ENCODE measurements at places on chromosomes 1 and 21.

DNA sequence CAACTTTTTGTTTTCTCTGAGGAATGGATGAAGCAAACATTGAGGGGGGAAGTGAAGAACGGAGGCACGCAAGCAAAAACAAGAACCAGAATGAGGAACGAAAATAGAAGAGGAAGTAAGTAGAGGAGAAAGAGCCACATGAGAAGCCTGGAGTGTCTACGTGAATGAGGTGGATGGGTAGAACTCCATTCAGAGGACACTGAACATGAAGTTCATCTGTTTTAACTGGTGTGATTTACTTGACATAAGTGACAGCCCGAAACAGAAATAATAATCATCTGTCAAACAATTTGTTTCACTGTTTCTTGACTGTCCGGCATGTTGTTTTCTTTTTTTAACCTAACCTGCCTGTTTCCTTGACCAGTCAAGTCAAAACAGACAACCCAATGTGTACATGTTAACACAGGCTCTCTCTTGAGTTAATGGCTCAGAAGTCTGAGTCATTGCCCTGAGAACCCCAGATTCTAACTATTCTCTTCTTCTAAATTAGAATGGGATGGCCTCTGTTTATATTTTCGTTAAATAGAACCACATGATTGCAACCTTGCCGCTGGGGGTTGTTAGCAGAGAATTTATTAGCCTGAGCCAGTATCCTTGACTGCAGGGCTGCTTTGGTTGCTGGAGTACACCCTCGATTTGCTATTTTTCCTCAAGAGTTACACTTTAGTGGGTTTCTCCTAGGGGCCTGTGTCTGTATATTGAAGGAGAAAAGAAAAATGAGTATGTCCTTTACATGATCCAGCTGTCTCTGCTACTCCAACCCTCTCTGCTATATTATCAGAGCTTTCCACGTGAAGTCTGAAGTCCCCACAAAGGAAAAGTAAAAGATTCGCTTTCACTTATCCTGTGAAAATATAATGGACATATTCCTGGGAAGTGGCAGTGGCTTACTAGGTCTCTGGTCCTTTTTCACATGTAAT, 151.7 kb downstream of the ZC3H11B start:
- DNase-seq, result no peak

- DNase-seq, result no peak
Measured at GRCh38 chr1:226586650-226587422, 38.3 kb downstream of the STUM start.

DNA sequence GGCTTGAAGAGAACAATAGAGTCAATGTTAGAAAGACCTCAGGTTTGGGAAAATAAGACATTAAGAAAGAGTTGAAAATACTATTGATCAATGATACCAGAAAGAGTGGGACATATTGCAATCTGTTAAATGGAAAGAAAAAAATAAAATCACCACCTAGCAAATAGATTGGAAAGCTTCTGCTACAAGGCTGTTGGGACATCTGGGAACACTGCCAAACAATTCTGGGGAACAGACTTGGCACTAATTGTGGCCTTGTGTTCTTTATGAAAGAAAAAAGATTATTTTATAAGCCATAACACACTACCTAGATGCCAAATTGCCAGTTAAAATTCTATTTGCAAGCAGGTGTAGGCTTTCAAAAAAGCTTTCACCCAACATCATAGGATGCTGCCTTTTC, 137.8 kb downstream of the TSEN15 start:
- DNase-seq, result no peak

DNA sequence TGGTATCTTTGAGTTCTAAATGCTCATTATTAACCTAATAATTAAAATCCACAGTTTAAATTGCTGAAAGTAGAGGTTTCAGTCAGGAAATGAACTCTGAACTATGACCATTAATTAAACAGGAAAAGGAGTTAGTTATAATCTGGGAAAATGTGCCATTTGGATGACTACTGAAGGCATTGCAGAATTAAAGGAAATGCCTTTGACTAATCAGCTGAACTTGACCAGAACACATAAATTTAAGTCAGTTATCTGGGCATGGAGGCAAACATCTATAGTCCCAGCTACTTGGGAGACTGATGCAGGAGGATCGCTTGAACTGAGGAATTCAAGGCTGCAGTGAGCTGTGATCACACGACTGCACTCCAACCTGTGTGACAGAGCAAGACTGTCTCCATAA, 31.9 kb downstream of the SLC44A5 start:
- no peak for DNase-seq

GRCh38 chr1:65407877-65408276, 12.6 kb upstream of the LEPR start:
- no peak for DNase-seq

DNA sequence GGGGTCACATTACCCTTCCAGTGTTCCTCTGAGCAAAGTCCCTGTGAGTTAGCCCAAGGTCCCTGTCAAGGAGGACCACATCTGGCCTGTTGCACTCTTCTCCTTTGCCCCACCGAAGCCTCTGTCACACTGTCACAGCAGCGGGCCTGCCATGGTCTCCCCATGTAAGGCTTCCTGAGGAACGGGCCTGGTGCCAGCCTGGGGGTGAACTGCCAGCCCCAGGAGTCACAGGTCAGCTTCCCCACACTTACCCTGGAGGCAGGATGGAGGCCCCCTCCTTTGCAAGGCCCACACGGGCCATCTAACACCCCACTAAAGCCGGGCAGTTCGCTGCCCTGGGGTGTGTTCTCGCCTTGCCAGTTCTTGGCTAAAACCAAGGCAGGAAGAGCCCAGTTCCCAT, 14.1 kb downstream of the TNFRSF1B start:
- DNase-seq, result no peak

GRCh38 chr1:78222225-78222959, 176.6 kb downstream of the GIPC2 start:
- no peak for DNase-seq

- DNase-seq, result no peak
Measured at GRCh38 chr1:59852117-59852516, 37.4 kb downstream of the HOOK1 start.

DNA sequence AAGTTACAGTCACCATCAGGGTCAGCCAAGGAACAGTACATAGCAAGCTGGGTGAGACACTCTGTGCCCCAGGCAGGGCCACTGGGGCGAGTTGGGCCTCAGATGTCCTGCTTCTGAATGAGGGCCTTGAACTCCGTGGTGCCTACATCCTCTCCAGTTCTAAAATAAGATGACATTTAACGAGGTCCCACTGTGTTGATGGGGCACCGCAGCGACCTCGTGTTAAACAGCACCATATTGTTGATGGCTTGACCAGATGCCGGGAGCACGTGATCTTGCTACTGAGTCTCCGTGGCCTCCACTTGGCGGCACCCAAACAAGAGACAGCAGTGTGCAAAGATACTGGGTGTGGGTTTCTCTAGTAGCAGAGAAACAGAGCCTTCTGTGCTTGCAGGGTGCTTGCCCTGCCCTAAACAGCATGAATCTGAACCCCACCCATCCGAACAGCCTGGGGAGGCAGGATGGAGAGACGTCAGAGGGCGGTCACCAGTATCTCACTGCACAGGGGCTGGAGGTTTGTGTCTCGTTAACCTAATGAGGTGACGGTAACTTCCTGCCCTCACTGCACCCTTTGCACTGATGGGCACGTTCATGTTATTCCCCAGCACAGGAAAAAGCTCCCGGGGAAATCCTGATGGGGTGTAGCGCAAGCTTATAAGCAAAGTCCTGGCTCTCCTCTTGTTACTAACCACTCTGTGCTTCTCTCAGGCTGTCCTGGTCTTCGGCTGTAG, 324.4 kb downstream of the AJAP1 start:
- DNase-seq, result no peak

DNA sequence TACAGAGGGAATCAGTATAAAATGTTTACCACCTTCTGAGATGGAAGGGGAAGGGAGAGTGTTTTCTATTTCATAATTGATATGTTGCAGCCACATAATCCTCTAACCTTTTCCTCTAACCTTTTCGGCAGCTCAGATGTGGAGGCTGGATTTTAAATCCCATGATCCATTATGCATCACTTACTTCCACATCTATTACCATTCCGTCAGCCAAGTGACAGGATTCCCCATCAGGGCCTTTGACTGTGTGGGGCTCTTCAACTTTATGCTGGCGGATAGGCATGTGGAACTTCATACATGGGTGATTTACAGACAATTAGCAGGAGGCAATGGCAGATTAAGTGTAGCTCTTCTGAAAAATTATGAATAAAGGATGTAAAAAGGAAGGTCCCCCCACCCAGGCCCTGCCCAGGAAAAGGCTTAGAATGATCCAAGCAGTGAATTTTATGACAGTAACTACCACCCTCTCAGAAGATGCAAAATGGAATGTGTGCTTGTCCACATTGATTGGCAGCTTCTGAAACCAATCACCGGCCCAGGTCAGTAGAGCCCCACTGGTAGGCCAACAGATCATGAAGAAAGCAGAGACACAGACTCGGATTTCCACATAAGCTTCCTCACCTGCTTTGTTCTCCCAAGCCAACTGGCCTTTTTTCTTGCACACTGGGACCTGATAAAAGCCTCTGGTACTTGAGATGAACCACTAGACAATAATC, 147.0 kb downstream of the ST6GALNAC5 start:
- DNase-seq, result no peak

GRCh38 chr1:186113461-186113860, 261.6 kb downstream of the TPR start:
- no peak for DNase-seq

- DNase-seq, result no peak
Measured at GRCh38 chr1:14947421-14947820, 206.1 kb upstream of the TMEM51 start.

GRCh38 chr1:204583909-204584632, 67.9 kb downstream of the MDM4 start:
- no peak for DNase-seq

DNA sequence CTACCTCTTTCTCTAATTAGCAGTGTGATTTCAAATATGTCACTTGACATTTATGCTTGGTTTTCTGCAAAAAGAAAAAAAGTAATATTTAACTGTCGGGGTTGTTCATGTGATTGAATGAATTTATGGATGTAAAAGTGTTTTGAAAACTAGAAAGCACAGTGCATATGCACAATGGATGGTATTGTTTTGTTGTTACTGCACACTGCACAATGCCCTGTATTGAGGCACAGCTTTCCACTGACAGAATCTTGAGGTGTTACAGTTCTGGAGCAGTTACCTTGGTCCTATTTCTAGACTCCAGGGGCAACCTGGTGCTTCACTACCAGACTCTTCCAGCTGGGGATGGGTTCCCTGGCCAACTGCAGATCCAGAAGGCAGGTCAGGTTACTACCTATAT, 116.8 kb upstream of the L1TD1 start:
- DNase-seq, result no peak

Measured in sciatic nerve (tissue), 2 donors.